ENCODE measurements at places on chromosomes 12 and 14. TPM values are rescaled to one million over a fixed set of nuclear protein-coding genes. Genes with fewer than 3 reads are reported as not detected.

DNA sequence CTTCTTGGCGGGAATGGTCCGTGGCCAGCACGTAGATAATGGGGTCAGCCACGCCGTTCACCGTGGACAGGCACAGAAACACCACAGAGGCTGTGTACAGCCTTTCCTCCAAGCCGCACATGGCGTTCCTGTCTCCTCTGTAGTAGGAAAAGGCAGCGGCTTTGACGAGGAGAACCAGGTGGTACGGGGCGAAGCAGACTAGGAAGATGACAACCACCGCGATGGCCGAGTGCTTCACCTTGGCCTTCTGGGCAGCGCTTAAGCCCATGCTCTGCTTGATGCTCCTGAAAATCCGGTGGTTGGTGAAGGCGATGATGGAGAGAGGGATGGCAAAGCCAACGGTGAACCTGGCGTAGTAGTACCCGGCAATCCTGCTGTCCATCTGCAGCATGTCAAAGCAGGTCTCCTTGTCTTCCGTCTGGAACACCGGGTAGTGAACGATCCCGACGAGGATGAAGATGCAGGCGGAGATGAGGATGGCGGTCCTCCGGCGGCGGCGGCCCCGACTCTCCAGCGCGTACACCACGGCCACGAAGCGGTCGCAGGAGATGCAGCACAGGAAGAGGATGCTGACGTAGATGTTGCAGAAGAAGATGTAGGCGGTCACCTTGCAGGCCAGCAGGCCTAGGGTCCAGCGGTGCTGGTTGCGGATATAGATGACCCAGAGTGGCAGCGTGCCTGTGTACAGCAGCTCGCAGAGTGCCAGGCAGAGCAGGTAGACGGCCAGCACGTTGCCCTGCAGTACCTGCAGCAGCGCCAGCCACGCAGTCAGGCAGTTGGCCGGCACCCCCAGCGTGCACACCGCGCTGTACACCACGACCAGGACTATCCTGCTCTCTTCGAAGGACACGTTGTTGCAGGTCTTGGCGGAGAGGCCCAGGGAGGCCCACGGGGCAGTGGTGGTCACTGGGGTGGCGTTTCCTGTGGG is 13.8 kb downstream of the GPR132 start:
- no peak for DNase-seq

The ZCCHC8 gene
- total RNA-seq: 29.3 TPM

The GATC gene
- total RNA-seq: 16.8 TPM

GRCh38 chr12:93292731-93293566 is 84.8 kb upstream of the NUDT4 start:
- DNase-seq: no peak

The HRK gene
- 2.4 TPM for total RNA-seq

GRCh38 chr12:53268630-53269562 is 797 bp downstream of the ESPL1 start:
- DNase-seq: no peak

DNA sequence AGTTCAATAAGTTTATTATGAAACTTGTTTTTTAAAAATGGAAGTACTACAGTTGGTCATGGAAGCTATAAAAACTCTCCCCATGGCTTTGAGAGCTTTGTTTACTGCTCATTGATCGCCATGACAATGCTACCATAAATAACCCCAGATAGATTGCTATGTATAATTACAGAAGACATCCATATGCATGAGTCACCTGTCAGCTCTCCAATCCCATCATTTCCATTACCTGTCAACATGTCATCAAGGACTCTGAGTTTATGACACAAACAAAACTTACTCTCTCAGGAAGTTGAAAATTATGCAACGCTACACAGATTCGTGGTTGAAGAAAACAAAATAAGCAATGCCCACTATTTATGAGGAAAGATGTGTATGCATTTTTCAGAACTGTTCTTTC is 144.4 kb downstream of the SEC23A start:
- no peak for DNase-seq

The LTB4R2 gene
- 8.9 TPM for total RNA-seq

DNA sequence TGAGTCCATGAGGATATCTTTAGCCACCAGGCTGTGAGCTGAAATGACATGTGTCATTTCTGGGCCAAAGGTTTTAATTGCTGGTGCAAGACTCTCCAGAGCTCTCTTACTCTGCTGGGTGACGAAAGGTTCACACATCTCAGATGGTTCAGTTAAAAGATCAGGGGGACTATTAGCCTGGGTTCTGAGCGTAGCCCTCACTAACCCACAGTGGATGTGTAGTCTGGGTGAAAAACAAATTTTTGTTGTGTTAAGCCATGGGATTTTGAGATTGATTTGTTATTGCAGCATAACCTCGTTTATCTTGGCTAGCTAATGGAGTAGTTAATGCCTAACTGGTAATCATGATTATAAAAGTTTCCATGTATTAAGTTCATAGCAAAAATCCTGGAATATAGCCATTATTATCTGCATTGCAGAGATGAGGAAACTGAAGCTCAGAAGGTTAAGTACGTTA is 251.5 kb downstream of the RMST start:
- no peak for DNase-seq

DNA sequence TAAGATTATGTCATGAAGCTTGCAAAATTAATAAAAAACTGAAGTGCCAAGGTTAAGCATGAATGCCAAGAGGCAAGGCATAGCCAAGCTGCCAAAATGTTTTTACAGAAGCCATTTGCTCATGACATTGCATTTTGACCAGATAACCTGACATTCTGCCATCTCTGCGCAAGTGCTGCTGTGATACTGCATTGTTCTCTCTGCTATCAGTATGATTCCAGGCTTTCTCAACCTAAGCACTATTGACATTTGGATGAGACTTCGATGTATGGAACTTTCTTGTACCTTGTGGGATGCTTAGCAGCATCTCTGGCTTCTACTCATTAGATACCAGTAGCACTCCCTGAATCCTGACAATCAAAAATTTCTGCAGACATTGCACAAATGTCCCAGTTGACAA is 139.2 kb downstream of the RASSF9 start:
- DNase-seq: no peak

The FOXA1 gene
- not detected for total RNA-seq

DNA sequence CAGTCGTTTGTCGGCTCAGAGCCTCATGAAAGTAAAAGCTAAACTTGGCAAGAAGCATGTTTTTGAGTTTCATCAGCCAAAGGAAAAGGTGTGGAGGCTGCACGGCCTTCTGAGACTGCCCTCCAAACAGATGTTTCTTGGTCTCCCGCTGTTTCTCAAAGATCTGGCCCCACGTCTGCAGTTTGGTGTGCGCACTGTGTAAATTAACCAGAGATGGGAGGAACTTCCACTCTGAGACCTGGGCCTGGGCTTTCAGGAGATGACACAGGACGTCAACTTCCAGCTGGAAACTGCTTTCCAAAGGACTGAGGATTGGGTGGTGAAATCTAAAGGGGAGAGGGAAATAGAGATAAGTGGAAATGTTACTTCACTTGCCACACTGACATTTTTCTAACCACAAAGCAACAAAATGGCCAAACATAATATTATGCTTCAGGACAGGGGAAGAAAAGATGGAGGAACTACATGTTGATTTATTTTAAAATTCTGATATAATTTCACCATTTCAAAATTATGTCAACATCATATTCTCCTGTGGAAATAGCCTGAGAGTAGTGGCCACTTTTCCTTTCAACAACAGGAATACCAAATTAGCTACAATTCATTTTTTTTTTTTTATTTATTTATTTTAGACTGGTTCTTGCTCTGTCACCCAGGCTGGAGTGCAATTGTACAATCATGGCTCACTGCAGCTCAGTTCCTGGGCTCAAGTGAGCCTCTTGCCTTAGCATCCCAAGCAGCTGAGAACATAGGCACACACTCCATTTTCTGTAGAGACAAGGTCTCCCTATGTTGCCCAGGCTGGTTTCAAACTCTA is 27.6 kb downstream of the KICS2 start:
- DNase-seq: no peak

The ST8SIA1 gene
- total RNA-seq: 22.0 TPM

DNA sequence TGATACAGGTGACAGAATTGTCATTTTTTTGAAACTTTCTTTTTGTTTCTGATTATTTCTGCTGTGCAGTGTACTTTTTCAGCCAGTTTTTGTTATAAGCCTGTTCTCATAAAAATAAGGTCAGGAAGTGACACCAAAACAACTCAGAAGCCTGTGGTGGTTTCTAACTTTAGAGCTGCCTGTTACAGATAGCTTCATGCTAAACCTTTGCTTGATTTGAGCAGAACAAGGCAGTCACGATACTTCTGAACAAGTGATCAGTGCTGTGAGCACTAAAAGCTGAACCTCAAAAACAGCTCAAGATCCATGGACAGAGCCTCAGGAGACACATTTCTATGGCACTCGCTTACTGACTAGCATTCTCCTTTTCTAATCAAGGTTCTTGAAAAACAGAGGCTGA is 82.0 kb downstream of the PRKCH start:
- no peak for DNase-seq

The FGD6 gene
- 42.1 TPM for total RNA-seq

The OR4E2 gene
- not detected for total RNA-seq

The ANGEL1 gene
- total RNA-seq: 13.6 TPM

GRCh38 chr12:1796515-1797010 is 23.8 kb upstream of the LRTM2 start:
- peak; percentile 38 for DNase-seq

DNA sequence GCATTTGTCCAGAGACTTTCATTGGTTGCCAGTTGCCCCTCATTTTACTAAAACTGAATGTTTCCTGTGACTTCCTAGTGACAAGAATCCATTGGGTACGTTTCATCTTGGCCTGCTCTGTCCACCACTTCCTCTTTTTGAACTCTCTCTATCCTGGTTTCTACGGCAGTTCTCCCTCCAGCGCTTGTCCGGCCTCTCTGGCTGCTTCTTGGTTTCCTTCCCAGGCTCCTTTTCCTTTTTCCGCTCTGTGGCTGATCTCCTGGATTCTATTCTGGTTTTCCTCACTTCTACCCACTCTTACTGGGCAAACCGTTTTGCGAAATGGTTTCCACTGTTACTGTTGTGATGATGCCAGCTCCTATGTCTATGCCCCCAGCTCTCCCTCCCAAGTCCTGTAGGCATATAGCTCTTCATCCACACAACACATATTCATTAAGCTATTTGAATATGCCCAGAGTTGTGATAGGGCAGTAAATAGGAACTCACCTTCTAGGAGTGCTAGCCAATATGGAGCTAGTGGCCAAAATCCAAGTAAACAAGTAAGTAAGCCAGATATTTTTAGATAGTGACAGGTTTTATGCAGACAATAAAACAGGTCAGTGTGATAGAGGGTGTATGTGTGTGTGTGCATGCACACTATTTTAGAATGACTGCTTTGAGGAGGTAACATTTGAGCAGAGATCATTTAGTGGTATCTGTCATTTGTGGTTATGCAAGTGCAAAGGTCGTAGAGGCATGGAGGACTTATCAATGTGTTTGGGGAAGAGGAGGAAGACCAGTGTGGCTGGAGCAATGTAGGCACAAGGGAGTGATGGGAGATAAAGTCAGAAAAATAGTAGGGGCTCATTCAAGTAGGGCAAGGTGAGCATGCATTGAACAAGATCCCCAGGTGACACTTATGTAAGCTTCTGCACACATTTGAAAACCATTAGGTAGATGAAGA is 27.9 kb upstream of the CTDSP2 start:
- no peak for DNase-seq

The VWF gene
- 0.37 TPM for total RNA-seq

GRCh38 chr12:59142183-59142790 is 222.0 kb upstream of the LRIG3 start:
- no peak for DNase-seq

DNA sequence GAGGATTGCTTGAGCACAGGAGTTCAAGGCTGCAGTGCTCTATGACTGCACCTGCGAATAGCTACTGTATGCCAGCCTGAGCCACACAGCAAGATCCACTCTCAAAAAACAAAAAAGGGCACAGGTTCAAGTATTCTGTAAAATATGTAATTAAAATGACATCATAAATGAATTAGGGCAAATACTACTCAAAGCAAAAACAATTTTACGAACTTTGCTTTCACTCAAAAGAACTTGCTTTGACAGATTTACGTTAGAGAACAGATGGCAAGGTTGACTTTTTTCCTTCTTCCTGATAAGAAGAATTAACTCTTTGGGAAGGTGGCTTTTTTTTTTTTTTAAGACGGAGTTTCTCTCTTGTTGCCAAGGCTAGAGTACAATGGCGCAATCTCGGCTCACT is 44.0 kb upstream of the EAPP start:
- DNase-seq: no peak

DNA sequence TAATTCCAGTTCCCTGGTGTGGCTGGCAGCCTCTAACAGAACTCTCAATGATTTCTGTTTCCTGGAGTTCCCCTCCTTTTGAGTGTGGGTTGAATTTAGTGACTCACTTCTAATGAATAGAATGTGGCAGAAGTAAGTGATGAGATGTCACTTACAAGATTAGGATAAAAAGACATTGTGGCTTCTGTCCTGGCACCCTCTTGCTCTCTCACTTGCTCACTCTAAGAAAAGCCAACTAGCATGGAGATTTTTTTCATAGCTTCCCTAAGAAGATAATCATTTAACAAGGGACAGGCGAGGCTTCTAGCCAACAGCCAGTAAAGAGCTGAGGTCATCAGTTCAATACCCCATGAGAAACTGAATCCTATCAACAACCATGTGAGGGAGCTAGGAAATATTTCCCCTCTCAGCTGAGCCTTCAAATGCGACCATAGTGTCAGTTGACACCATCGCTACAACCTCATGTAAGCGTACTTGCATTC is 156.7 kb downstream of the TMTC3 start:
- DNase-seq: no peak

GRCh38 chr12:132279184-132279889 is 50.1 kb downstream of the GALNT9 start:
- no peak for DNase-seq

The TAS2R8 gene
- total RNA-seq: not detected

DNA sequence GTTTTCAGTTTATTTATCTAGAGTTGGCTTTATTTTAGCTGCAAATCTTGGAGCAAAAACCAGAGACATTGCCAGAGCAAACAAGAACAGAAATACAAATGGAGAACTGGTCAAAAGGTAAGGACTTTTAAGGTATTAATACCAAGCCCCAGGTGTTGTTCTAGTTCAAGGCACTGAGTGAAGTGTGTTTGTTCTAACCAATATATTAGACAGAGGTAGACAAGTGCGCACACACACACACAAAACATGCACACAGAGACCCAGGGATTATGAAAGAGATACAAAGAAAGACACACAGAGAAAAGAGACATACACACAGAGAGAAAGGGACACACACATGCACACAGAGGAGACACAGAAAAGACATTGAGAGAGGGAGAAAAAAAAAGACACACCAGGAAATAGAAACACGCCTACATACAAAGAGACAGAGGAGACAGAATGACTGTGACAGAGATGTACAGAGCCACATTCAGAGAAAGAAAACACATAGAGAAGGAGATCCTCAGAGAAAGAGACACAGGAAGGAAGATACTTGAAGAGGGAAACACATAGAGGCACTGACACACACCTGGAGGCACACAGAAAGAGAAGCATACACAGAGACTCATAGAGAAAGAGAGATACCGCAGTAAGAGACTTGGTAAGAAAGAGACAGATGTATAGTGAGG is 50.2 kb downstream of the MIPOL1 start:
- DNase-seq: no peak
